SK-N-MC (cell line): ENCODE measurements at places on chromosomes 6 and 20.
A peak's percentile ranks its signal among the peaks of the same experiment; 100 is the strongest.

DNA sequence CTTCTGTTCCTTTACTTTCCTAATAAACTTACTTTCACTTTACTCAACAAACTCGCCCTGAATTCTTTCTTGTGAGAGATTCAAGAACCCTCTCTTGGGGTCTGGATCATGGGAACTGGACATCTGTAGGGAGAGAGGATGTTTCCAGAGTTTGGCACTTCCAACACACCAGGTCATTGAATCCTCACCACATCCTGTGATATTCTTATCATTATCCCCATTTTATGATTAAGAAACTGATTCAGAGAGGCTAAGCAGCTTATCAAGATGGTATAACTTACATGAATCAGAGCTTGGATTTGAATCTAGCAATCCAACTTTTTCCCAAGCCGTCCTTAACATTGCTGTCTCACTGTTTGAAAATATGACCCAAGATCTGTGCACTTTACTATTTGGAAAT, 15.5 kb downstream of the PPIL6 start:
- no peak for DNase-seq

- DNase-seq = no peak
Measured at GRCh38 chr20:57392512-57393271, 1.5 kb downstream of the RBM38 start.

- DNase-seq = no peak
Measured at GRCh38 chr6:18472941-18473340, 85.8 kb downstream of the RNF144B start.

DNA sequence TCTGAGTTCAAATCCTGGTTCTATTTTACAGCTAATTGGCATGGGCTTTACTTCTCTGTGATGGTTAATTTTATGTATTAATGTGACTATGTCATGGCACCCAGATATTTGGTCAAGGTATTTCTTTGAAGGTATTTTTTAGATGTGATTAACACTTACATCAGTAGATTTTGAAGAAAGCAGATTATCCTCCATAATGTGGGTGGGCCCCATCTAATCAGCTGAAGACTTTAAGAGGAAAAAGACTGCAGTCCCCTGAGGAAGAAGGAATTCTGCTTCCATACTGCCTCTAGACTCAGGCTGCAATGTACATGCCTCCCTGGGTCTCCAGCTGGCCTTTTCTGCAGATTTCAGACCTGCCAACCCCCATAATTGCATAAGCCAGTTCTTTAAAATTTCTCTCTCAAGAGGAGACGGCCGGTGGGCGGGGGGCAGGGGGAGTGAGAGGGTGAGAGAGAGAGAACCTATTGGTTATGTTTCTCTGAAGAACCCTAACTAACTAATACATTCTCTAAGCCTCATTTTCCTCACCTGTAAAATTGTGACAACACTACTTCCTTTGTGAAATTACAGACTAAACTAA, 338.2 kb upstream of the PRDM1 start:
- DNase-seq = no peak

GRCh38 chr20:34983995-34984735, 28.5 kb downstream of the MYH7B start:
- DNase-seq = no peak

DNA sequence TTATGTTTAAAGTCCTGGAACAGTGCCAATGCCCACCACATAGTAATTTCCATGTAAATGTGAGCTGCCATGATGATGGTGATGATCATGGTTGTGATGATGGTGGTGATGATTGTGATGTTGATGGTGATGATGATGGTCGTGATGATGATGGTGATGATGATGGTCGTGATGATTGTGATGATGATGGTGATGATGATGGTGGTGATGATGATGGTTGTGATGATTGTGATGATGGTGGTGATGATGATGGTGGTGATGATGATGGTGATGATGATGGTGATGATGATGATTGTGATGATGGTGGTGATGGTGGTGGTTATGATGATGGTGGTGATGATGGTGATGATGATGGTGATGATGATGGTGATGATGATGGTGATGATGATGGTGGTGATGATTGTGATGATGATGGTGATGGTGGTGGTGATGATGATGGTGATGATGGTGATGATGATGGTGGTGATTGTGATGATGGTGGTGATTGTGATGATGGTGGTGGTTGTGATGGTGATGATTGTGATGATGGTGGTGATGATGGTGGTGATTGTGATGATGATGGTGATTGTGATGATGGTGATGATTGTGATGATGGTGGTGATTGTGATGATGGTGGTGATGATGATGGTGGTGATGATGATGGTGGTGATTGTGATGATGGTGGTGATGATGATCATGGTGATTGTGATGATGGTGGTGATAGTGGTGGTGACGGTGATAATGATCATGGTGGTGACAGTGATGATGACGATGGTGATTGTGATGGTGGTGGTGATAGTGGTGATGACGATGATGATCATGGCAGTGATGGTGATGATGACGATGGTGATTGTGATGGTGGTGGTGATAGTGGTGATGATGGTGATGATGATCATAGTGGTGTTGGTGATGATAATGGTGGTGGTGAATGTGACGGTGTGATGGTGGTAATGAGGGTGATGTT, 82.3 kb downstream of the PHACTR3 start:
- DNase-seq = no peak

DNA sequence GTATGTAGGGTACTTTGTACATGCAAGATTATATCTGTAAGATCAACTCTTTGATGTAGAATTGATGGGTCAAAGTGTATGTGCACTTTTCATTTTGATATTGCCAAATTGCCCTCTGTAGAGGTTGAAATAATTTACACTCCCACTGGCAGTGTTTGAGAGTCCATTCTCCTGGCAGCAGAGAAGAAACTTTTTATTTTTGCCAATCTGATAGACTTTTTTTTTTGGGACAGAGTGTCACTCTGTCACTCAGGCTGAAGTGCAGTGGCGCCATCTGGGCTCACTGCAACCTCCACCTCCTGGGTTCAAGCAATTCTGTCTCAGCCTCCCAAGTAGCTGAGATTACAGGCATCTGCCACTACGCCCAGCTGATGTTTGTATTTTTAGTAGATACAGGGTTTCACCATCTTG, 199.2 kb downstream of the ZFAND3 start:
- no peak for DNase-seq

DNA sequence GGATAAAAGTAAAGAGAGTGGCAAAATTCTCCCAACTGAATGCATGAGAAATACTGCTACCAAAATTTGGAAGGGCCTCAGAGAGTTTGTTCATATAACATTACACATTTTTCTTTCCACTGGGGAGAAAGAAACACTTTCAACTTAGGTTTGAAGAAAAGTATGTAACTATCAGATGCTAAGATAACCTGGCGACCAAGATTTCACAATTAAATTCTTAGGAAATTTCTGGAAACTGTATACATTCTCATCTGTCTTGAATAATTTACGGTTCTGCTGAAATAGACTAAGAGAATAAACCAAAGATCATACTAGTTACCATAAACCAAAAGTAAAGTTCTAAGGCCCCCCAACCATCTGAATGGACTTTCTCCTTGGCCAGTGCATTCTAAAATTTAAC, 413.0 kb upstream of the RUNX2 start:
- DNase-seq = no peak

DNA sequence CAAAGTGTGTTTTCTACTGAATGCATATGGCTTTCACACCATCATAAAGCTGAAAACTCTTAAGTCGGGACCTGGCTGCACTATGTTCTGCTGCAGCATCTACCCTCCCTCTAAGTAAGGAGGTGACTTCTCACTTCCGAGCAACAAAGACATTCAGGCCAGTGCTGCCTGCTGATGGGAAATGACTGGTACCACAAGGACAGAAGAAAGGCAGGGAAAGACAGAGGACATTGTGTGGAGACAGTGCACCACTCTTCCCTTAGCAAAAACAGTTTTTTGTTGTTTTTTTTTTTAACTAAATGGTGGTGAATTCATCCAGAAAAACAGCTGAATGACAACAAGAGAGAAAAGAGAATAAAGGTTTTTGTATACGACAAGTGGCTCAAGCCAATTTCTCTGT, 81.5 kb downstream of the MAP7 start:
- no peak for DNase-seq

DNA sequence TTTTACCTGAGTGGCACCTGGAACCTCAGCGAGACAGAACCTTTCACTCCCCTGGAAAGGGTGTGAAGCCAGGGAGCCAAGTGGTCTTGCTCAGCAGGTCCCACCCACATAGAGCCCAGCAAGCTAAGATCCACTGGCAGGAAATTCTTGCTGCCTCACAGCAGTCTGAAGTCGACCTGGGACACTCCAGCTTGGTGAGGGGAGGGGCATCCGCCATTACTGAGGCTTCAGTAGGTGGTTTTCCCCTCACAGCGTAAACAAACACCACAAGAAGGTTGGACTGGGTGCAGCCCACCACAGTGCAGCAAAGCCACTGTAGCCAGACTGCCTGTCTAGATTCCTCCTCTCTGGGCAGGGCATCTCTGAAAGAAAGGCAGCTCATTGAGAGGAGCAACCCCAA, 134.7 kb upstream of the RSPO3 start:
- DNase-seq = no peak

DNA sequence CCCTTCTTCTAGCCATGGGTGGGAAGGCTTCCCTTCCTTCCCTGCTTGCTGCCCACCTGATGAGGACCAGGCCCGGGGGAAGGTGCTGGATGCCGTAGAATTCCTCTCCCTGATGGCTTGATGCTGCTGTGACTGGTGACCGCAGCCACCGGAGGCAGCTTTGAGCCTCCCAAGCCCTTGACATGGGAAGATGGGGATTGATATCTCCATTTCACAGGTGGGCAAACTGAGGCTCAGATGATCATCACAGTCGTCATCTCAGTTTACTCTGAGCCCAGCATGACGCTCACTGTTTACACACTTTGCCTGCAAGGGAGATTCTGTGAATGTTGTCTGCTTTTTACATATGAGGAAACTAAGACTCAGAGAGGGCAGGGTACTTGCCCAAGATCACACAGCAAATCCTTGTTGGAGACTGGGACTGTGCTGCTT, 43.9 kb downstream of the SRC start:
- DNase-seq = no peak

DNA sequence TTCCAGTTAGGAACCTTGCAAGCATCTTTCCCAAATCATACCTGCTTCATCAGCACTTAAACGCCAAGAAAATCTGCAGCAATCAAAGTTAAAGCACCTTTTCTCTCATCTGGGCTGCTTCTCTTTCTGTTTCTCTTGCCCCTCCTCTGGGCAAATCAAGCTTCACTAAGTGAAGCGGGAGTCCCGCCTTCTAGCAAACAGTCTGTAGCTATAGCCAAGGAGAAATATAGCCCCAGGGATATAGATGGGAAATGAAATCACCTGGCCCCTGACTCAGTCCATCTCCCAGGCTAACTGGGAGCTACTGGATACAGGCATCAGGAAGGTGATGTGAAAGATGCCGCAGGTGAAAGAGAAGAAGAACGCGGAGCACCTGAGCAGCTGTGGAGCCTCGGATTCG, 481.9 kb downstream of the C6orf118 start:
- DNase-seq = no peak

DNA sequence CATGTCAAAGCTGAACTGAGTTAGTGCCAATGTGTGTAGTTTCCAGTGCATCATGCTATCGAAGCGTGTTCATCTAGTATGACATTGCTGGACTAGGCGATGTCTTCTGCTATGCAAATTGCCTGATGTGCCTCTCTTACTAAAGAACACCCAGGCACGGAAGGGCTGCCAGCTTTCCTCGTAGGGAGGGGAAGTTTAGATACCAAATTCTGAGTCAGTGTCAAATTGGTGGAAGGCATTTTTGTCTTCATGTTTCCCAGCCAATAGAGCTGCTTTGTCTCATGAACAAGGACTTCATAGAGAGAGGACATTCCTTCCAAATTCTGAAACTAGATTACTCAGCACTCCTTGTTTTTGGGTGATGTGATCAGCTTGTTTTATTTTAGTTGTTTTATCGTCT, 320.1 kb downstream of the BTBD3 start:
- DNase-seq = no peak

DNA sequence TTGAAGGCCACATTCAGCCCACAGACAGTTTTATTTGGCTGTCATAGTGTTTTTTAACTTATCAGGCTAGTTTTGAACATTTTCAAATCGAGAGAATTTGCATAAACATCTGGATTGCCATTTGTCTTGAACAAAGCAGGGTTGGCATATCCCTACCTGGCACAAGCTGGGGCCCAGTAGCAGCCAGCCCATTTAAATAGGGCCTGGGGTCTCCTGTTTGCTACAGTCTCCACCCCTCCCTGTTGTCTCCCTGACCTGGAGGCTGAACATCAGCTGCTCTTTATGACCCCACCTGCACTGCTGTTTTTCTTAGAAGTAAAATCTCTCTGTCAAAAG, 10.5 kb downstream of the BCAS4 start:
- DNase-seq = no peak

DNA sequence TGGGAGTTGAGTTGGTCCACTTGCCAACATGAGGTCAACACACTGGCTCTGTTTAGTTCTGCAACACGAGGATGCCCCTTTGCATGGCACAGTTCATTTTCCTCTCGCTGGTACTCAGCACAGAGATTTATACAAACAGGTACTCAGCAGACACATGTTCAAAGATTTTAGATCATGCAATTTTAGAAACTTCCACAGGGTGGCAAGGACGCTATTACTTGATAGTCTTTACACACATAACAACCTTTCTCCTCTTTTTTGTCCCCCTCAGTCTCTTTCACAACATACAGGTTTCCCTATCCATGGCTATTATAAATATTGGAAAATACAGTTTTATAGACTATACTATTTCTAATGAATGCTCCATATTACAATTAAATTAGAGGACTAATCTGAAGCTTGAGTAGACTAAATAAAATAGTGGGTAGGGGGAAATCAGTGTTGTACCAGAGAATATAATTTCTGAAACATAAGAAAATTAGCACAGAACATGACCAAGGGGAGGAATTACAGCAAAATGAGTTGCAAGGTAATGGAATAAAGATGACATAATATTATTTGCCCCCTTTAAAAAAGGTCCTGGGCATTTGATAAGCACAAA, 331.8 kb upstream of the BTBD3 start:
- peak; percentile 2 for DNase-seq

DNA sequence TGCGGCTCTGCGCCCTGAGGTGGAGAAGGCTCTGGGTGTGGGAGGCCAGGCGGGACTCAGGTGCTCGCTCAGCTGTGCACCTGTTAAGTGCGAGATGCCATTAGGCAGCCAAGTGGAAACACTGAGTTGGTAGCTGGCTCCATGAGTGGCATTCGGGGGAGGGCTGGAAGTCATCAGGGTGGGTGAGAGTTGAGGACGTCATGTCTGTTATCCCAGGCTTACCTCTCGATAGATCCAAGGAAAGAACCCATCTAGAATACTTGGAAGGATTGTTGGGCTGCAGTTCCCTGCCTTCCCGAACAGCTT, 41.3 kb downstream of the TAF8 start:
- DNase-seq = no peak

DNA sequence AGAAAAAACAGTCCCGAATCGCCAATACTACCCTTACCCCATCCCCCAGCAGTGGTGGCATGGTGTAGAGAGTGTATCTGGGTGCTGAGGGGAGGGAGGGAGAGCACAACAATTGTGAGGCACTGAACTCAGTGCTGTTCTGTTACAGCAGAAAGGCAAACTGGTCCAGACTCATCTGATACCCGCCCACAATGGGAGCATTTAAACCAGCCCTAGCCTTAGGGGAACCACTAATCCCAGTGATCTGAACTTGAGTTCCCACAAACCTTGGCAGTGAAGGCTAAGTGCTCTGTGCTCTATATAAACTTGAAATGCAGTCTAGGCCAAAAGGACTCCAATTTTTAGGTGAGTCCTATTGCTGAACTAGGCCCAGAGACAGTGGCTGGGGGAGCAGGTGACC, 666.4 kb upstream of the PTCHD4 start:
- no peak for DNase-seq
